ENCODE measurements at places on chromosomes 7 and 10.

DNA sequence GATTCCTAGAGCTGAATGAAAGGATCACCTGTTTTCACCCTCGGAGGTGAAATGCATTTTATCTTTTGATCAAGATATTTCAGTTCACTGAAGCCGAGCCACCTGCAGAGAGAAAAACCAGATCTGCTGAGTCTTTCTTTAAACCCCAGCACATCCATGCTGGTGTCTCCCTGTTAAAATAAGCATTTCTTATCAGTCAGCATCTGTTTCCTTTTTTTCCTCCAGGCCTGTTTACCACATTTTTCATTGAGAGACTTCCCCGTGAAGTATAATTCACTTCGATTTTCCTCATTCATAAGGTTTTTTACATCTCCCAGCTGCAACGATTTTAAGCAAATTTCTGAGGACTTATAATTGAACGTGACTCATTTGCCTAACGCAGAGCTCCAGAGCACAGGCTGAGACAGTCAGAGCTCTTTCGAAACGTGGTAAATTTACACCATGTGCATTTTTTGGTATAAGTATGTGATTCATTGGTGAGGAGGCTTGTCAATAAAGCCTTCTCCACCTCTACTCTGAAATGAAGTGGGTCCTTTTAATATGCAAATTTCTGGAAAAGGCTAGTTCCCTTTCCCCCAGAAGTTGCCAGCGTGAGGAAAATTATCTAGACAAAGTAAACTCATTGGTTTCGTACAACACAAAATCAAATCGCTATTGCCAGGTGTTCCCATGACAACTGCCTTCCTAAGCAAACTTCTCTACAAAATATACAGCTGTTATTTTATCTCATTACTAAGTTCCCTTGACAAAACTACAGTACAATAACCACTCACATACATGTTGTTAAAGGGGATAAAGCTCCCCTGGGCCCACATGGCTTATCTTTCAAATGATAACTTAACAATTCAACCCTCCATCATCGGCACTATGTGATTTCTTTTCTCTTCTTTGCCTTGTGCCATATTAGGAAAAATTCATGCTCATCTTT, 374.8 kb upstream of the AKR1E2 start:
- peak; percentile 84 for DNase-seq

- no peak for DNase-seq
Measured at GRCh38 chr7:33643530-33643929, 261.8 kb upstream of the BMPER start.

DNA sequence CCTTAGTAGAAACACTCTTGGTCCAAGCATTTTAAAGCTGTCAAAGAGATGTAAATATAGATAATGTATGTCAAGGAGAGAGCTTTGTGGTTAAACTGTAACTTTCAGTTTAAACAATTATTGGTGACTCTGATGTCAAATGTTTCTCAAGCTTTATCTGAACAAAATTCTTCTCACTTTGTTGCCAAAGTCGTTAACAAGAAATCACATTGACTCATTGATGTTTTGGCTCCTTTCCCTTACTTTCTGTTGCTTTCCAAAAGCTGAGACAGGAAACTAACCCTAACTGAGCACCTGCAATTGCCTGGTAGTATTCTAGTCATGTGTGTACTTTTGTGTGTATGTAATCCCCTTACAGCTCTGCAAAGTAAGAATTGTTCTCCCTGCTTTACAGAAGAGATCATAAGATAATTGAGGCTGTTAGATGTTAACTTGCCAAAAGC, 108.5 kb downstream of the CFTR start:
- no peak for DNase-seq

- DNase-seq, result no peak
Measured at GRCh38 chr7:141397236-141398163, 153.7 kb upstream of the AGK start.

Measured in suppressor macrophage treated with lipopolysaccharide for 4 hours (primary cell).